ENCODE measurements at places on chromosomes 12 and 14.

- DNase-seq: no peak
Observed at GRCh38 chr12:132813443-132813842, 15.2 kb downstream of the GOLGA3 start.

- peak; percentile 94 for DNase-seq
Observed at GRCh38 chr14:94933486-94933885, 163.6 kb upstream of the GSC start.

- peak; percentile 44 for DNase-seq
Observed at GRCh38 chr14:99619835-99620834, 16.1 kb upstream of the CCDC85C start.

DNA sequence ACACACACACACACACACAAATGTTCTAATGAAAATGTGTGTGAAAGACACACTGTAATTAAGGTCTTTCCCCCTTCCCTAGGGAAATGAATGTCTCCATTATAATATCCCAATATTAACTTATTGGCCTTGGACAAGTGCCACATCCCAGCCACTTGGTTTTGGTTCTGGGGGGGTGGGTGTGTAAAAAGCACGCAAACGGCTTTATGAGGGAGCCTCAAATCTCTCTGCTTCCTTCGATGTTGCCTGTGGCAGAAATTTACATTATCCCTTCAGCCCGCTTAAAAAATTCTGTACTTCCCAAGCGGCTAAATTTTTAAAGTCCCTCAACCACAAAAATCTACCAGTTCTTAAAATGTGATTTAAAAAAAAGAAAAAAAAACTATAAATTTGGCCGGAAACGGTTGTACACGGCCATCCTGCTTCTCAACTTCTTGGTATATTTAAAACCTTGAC lies 432 bp downstream of the C14orf93 start:
- no peak for DNase-seq

GRCh38 chr12:116087399-116087798 lies 190.1 kb downstream of the MED13L start:
- DNase-seq: no peak

- no peak for DNase-seq
Observed at GRCh38 chr14:102955636-102956408, 33.4 kb downstream of the AMN start.
